ENCODE measurements at places on chromosomes 12 and 14.

DNA sequence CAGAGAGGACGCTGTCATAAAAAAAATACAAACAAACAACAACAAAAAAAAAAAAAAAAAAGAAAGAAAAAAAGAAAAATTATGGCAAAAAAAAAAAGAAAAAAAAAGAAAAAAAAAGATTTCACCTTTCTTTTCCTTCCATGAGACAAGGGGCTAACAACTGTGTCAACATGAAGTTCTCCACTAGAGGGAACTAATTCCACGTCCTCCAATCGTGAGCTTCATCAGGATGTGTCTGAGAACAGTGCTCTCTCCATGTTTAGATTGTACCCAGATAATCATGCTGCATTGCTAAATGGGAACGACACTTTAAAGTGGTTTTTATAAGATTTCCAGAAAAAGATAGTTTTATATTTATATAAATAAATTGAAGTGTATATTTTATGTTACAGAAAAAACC lies 96.2 kb upstream of the PTPRB start:
- no peak for DNase-seq

- DNase-seq, result no peak
These were observed 9.1 kb downstream of the PRKCH start for GRCh38 chr14:61330511-61330910.

- DNase-seq, result no peak
These were observed 847 bp downstream of the TSFM start for GRCh38 chr12:57783466-57783801.

DNA sequence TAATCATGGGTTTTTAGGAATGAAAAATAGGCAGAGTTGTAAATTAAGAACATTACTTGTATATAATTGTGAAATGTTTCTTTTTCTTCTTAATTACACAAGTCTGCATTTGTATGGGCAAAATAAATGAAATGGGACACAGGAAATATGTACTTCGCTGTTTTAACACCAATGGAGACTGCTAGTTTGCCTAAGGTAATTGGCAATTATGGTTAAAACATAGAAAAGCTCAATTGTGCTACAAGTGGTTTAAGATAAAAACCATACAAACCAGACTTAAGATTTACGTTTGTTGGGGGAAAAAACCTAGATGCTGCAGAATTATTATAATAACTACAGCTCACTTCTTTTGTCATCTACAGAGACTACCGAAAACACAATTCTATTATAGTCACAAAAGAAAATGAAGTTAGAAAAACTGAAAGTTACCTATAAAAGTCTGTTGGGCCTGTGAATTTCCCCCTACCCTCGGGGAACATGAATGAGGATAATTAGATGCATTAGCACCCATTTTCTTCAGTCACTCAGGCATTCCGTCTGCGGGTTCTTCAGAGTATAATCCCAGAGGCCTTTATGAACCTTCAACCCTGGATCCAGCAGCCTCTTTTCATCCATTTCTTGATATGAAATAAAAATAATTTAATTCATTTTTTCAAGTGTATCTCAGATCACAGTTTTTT lies 37.2 kb downstream of the BTBD7 start:
- DNase-seq, result no peak

GRCh38 chr12:103373088-103373523 lies 122.7 kb downstream of the C12orf42 start:
- no peak for DNase-seq

- DNase-seq, result peak; percentile 48
These were observed 105.2 kb downstream of the MED13L start for GRCh38 chr12:116172224-116172849.

DNA sequence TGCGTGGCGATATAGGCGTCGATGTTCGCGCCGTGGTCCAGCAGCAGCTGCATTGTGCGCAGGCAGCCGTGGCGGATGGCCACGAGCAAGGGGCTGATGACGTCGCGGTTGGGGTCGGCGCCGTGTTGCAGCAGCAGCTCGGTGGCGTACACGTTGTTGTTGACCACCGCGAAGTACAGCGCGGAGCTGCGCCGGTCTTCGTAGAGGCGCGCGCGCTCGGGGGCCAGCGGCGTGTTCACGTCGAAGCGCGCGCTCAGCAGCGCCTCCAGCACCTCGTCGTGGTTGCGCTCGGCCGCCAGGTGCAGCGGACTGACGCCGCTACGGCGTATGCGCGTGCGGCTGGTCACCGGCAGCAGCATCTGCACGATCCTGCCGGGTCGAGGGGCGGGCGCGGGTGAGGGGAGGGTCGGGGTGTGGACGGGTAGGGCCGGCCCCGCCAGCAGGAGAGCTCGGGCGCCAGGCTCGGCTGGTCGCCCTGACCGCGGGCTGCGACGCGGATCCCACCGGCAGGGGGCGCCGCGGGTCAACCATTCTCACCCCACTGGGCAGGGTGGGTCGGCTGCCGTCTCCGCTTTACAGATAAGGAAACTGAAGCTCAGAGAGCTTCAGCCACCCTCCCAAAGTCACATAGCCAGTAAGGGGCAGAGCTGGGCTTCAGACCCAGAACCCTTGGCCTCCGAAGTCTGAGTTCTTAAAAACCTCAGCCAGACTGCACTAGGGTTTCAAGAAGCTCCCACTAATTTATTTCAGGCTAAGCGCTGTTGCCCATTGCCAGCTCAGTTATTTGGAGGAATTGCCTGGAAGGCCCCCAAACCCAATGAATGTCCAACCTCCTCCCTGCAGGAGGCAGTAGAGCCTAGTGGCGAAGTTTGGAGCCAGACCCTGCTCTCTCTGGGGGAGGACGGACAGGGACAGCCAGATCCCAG lies 12.4 kb downstream of the FAM181A start:
- peak; percentile 90 for DNase-seq

DNA sequence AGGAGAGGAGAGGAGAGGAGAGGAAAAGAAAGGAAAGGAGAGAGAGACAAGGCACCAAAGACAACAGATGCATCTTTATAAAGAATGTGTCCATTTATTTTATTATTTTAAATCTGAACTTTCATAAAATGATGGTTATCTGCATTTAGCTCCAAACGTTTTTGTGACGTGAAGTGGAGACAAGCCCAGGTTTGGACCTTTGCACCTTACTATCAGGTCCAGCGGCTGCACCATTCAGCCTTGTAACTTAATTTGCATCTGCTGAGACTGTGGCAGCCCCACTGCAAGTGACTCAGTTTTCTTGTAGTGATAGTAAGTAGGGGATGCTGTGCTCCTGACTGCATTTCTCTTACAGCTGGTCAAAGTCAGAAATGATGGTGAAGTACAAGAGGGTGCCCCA lies 130.7 kb downstream of the NTF3 start:
- DNase-seq, result no peak

DNA sequence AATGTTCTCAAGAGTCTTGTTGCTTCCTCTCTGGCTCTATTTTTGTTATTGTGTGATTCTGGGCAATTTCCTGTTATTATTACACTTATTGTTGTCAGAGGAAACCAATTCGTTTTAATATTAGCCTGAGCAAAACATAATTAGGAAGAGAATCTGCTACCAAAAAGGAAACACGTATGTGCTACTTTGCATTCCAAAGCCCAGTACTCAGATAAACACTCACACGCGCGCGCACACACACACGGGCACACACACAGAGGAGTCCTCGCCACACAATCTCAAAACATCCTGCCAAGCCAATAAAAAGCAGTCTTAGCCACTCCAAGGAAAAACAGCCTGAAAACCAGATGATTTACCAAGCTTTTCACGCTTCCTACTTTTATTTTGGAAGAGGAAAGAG lies 400.7 kb downstream of the NUAK1 start:
- DNase-seq, result no peak

DNA sequence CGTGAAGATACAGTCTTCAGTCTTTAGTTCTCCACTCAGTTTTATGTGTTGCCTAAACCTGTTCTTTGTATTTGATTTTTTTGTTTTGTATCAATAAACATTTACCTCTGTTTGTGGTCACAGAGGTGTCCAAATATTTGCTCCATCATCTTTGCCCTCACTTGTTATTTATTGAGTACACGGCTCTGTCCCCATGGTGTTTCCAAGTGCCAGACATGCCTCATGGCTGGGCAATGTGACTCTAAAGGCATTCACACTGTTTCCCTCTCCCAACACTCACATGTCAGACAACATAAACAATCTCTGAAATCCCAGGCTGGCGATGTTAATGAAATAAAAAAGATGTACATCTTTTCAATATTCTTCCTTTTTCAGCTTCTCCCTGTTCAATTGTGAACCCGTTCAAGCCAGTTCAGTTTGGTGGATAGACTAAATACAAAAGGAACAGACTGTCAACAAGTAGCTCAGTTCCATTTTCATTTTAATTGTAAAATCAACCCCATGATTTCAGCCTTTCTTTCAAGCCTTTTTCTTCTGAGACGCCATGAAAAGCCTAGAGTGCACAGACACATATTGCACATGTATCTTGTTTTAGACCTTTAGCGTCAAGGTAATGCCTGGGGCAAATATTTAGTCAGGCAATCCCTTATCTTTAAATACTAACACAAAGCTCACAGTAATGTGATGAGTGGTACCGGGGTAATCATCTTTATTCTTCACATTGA lies 680.7 kb downstream of the GALC start:
- no peak for DNase-seq

DNA sequence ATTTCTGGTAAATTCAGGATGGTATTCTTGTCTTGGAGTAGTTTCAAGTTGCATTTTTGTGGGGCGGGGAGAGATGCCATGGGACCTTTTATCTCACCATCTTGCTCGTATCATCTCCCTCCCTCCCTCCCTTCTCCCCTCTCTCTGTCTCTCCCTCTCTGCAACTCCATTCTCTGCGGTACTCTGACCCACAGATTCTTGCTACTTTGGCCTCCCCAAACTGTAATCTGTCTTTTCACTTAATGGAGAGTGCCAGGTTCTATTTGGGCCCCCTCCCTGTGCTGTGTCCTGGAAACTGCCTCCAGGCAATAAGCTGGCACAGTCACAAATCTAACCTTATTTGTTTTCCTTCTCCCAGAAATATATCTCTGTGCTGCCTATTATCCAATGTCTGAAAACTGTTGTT lies 175.2 kb downstream of the PAWR start:
- no peak for DNase-seq

GRCh38 chr12:19190292-19191031 lies 60.9 kb downstream of the PLEKHA5 start:
- no peak for DNase-seq

DNA sequence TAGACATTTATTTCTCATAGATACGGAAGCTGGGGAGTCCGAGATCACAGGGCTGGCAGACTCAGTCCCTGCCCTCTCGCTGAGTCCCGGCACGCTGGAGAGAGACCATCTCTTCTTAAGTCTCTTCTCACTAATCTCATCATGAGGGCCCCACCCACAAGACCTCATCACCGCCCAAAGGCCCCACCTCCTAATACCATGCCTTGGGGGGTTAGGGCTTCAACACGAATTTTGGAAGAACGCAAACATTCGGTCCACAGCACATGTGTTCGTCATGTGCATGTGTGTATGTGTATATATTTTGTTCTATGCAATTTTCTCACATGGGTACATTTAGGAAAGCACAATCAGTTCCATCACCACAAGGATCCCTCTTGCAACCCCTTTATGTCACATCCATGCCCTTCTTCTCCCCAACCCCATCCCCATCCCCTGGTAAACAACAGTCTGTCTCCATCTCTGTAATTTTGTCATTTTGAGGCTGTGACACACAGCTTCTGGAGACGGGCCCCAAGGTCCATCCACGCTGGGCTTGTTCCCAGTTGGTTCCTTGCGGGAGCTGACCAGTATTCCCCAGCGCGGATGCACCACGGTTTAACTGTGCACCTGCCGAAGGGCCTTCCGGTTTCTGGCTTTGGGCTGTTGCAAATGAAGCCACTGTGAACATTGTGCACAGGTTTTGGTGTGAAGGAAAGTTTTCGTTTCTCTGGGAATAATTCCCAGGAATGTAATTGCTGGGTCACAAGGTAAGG lies 317.5 kb upstream of the DIO3 start:
- DNase-seq, result no peak

GRCh38 chr12:56150563-56150962 lies 1.8 kb upstream of the MYL6B start:
- DNase-seq, result no peak

GRCh38 chr14:63046339-63047268 lies 1.3 kb upstream of the KCNH5 start:
- DNase-seq, result no peak

DNA sequence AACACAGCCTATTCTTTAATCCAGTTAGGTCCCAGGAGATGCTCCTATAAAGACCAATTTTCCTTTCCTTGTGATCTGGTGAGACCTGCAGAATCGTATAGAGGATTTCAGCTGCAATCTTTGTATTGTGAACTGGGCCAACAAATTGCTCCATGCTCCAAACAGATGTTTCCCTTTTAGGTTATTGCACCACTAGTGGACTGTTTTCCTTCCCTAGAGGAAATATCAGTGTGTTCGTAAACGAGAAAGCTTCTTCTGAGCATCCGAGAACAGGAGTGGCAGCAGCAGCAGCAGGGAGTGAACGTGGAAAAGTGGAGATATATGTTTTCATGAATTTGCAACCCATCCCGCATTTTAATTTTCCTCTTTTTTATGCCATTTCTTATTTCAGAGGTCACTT lies 344.1 kb upstream of the PDE3A start:
- DNase-seq, result no peak

GRCh38 chr12:67006610-67007009 lies 262.5 kb upstream of the CAND1 start:
- no peak for DNase-seq

GRCh38 chr14:32692441-32692840 lies 246.2 kb upstream of the NPAS3 start:
- no peak for DNase-seq

- no peak for DNase-seq
These were observed 9.6 kb downstream of the PTPN6 start for GRCh38 chr12:6960593-6961277.

DNA sequence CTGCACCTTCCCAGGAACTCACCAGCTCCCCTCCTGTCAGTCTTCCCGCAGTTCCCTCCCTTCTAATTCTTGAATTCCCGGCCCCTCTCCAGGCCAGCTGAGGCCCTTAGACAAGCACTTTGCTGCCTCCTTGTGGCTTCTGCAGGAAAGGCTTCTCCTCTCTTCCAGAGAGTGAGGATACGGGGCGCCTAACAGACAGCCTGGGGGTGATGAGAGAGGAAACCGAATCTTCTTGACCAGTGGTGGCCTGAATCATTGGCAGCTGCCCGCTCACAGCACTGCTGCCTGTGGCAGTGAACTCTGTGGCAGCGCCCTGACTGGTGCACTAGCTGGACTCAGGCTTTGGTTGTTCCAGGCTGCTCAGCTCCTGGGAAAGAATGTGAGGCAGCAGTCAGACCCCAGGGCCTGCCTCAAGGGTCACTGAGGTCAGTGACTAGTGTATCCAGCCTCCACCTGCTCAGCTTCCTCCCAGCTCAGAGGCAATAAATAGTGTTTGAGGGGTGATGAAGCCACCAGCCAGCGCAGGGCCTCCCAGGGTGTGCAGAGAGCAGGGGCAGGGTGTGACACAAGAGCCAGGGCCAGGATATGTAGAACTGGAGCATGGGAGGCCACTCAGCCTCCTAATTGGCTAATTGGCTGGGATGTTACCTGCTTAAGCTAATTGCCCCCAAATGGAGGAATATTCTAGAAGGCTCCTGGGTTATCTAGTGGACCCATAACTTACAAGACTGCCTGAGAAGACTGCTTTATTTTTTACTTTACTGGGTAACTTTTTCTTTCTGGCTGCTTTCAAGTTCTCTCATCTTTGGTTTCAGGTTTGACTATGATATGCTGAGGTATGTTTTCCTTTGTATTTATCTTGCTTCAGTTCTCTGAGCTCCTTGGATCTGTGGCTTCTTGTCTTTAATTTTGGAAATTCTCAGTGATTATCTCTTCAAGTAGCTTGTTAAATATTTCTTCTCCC lies 12.9 kb upstream of the MCRS1 start:
- DNase-seq, result peak; percentile 39

- peak; percentile 62 for DNase-seq
These were observed 114.7 kb downstream of the SLC8A3 start for GRCh38 chr14:70073924-70074566.

GRCh38 chr12:26231921-26232320 lies 36.5 kb downstream of the SSPN start:
- DNase-seq, result no peak

- DNase-seq, result peak; percentile 74
These were observed 37.9 kb downstream of the SH2B3 start for GRCh38 chr12:111443586-111443985.

Data from stimulated activated CD4-positive, alpha-beta T cell treated with anti-CD3 and anti-CD28 coated beads, Interleukin-1b, Interleukin-23, amount 100 ng/mL, for 48 hours (primary cell).